Right ventricle myocardium inferior (tissue), 1 donor: ENCODE measurements at places on chromosomes 3 and 15. TPM values are rescaled to one million over a fixed set of nuclear protein-coding genes. Genes with fewer than 3 reads are reported as not detected.

GRCh38 chr3:12198301-12198700, 39.6 kb upstream of the TIMP4 start:
- DNase-seq = no peak

DNA sequence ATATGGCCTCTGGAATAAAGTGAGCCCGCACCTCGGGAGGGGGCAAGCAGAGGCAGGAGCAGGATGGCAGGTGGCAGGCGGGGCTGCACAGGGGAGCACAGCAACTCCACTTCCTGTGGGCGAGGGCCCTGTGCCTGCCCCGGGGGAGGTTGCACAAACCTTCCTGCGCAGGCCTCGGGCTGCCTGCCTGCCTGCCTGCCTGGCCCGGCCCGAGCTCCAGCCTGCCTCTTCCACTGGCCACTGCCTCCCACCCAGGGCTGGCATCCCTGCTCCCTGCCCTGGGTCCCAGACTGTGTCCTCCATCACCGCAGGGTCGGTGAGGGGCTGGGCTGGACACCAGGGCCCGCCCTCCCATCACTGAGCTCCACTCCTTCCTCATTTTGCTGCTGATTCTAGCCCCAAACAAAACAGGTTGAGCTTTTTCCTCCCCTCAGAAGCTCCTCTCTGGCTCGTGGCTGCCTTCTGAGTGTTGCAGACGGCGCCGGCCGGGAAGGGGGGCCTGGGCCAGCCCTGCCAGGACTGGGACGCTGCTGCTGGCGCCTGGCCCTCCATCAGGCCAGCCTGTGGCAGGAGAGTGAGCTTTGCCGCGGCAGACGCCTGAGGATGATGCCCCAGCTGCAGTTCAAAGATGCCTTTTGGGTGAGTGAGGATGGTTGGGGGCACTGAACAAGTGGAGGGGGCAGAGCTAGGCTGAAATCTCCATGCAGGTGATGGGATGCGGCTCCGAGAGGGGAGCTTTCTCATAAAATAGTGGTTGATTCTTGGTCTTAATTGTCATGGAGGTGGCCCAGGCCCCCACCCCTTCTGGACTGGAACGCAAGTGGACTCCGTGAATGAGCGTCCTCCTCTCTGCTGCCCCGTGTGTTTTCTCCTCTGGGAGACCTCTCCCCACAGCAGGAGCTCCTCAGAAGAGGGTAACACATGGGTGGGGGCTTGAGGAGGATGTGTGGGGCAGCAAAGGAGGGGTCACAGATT, at the start of gene PSTPIP1:
PSTPIP1 (plus strand) TSS at position 156 of the 975 bp plus-strand sequence; CDS start at position 604, 448 bp downstream.
- DNase-seq = peak; percentile 87

DNA sequence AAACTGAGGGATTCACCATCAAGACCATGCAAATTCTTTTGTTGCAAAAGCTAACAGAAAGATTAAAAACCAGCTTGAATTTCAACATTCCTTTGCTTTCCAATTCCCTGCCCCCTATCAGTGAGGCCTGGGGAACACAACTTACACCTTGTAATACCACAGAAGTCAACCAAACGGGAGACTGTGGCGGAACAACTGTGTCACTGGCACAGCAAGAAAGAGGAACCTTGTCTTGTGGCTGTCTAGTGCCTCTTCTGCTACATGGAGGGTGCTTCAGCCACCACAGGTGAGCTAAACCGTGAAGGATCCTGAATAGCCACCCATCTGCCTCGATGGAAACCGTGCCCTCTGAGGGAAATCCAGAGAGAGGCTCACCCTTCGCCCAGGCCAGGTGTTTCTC, 11.4 kb downstream of the CCDC12 start:
- peak; percentile 60 for DNase-seq

LYZL4 gene
- total RNA-seq = not detected
